A172 (cell line): ENCODE measurements at places on chromosomes 7 and 10. TPM values are rescaled to one million over a fixed set of nuclear protein-coding genes. Genes with fewer than 3 reads are reported as not detected.

GRCh38 chr10:34780818-34781380 lies 34.2 kb downstream of the PARD3 start:
- peak; percentile 66 for DNase-seq

DNA sequence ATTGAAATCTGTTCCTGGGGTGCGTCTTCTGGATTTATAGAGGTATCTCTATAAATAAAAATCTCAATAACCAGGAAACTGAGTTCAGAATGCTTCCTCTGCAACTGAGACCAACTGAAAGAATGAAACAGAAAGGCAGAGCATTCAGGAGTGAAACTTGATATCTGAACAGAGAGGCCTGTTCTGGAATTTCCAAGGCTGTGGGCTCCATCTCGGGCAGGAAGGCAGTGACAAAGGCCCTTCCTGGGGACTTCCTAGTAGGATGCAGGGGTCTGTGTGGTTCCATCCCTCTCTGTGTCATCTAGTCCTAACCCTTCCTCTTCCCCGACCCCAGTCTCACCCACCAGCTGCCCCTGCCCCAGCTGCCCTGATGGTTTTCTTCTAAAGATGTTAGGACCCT lies 52.0 kb downstream of the JCAD start:
- DNase-seq, result no peak

ZNF92 gene
- total RNA-seq, result 14.5 and 20.7 TPM in 2 replicates

DNA sequence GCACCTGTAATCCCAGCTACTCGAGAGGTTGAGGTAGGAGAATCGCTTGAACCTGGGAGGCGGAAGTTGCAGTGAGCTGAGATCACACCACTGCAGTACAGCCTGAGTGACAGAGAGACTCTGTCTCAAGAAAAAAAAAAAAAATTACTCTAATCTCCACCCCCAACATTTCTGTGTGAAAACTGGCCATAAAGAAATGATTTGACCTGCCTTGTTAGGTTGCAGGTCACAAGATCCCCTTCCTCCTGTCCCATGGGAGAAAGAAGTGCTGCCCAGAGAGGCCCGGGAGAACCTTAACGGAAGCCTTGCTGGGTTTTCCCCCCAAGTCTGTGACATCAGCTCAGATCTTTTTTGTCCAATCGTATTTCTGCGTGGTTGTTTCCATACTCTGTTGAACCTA lies 8.7 kb upstream of the CALHM1 start:
- no peak for DNase-seq

DNA sequence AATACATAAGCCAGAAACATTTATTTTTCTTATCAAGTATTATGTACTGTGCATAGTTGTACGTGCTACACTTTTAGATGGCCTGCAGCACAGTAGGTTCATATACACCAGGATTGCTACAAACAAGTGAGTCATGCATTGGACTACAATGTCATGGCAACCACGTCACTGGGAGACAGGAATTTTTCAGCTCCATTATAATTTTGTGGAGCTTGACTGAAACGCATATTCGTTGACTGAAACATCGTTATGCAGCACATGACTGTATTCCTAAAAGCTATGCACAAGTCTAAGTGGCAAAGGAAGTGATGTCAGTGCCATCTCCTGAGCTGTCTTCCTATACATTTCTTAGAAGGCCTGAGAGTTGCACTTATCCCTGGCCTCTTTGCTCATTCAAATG lies 871.8 kb downstream of the IPMK start:
- DNase-seq, result peak; percentile 26

GRCh38 chr7:97623333-97623732 lies 108.6 kb upstream of the TAC1 start:
- DNase-seq, result no peak

GRCh38 chr10:71474702-71475242 lies 78.1 kb downstream of the CDH23 start:
- no peak for DNase-seq

RNF148 gene
- not detected in 2 replicates for total RNA-seq

ZP3 gene
- 3.9 and 12.1 TPM in 2 replicates for total RNA-seq

DNA sequence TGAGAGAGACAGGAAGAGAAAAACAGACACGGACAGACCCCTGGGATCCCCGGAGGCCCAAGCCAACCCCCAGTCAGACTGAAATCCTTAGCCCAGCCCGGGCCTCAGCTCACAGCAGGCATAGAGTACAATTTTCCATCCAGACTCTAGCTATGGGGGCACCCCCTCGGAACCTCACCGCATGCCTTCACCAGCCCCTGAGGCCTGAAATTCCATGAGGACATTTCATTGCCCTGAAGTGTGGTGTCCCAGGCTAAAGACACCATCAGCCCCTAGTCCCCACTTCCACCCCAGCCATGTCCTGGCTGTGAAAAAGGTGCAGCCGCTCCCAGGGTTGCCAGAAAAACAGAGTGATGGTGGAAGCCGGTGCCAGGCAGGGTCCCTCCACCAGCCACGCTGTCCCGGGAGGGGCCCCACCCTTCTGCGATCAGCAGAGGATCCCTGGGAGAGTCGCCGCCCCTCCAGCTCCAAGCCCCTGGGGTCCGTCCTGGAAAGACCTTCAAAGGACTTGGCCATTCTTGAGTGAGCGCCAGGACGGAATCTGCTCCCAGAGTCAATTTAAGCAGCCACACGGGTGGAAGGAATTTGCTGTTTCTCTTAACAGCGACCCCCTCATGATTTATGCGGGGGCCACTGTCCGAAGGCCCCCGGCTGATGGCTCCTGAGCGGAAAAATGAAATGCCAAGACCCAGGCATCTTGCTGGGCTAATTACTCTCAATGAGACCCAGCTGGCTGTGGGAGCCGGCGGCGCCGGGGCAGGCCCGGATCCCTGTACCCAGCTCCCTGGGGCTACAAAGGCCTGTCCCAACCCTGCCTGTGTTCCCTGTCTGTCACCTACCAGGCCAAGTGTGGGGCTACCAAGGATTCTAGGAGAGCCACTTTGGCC lies 23.2 kb downstream of the MYL10 start:
- no peak for DNase-seq

DNA sequence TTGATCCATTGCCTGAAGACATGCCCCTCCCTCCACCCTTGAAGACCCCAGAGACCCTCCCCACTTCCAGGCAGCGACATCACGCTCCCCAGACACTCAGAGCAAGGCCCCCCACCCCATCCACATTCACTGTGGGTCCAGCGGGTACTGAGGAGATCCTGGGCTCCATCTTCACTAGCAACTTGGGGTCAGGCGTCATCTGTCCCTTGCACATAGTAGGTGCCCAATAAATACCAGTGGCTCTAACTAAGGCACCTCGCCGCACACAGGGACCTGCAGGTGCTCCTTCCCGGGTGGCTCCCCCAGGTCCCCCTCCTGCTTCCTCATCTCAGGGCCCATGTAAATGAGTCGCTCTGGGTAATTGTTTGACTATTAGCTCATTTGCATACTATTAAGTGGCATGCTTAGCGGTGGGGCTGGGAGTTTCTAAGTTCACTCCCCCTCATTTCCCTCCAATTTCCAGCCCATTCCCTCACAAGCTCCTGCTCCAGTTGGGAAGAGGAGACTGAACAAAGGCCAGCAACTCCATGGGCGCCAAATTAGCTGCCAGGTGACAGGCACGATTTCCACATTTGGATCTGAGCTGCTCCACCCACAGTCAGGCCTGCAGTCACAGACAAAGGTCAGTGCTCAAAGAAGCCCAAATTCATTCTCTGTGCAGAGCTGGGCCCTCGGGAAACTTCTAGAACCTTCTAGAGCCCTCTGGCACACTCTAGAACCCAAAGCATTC lies 29.7 kb downstream of the EBF3 start:
- no peak for DNase-seq

DNA sequence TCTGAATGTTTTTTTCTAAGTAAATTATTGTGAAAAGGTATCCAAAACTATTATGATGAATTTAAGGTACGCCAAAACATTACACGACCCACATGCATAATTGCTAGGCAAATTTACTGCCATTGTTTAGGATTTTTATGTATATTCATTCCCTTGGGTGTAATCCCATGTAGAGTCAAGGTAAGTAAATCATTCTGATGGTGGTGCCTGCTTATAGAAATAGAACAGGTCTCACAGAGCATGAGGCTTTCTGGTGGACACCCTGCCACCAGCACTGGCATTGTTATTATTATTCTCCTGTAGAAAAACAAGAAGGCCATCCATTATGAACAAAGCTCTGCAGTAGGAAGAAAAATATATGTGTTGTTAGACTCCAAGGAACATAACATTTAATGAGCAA lies 111.7 kb upstream of the ZNF804B start:
- DNase-seq, result no peak

OR2A5 gene
- not detected in 2 replicates for total RNA-seq

GRID2IP gene
- total RNA-seq, result 0.03 and 0.22 TPM in 2 replicates

SLC39A12 gene
- not detected in 2 replicates for total RNA-seq

LHFPL3 gene
- not detected in 2 replicates for total RNA-seq

DNA sequence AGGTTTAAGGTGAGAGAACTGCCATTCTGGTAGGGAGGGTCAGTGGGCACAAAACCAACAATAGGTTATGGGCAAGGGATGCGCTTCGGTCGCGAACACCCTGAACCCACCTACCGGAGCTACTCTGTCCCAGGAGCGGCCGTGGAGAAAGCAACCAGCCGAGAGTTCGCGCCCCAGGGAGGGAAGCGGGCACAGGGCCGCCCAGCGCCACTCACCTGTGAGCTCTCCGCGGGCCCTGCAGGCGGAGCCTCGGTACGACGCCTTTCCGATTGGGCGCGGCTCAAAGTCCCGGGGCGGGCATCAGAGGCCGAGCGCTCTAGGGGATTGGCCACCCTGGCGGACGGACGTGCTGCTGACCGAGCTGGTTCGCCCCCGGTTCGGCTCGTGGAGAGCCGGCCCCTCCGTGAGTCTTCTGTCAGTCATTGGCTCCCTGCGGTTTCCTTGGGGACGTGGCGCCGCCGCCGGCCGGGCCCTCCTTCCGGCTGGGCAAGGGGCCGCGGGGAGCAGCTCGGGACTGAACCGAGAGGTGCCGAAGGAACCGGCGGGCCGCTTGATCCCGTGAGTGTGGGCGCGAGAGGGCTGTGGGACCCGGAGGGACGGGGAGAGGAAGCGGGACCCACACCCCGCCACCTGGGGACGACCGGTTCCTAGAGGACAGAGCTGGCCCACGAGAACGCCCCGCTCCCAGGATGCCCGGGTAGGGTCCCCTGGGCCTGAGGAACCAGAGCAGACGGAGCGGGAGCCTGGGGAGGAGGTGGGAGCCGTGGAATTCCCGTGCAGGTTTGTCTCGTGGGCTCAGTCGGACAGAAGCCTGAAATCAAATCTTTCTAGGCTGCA lies at the start of gene ENTPD7:
Gene ENTPD7, plus strand, starts transcription at position 479 of the 837 bp plus-strand sequence. CDS start 448 bp downstream, outside the sequence.
- peak; percentile 93 for DNase-seq

DNA sequence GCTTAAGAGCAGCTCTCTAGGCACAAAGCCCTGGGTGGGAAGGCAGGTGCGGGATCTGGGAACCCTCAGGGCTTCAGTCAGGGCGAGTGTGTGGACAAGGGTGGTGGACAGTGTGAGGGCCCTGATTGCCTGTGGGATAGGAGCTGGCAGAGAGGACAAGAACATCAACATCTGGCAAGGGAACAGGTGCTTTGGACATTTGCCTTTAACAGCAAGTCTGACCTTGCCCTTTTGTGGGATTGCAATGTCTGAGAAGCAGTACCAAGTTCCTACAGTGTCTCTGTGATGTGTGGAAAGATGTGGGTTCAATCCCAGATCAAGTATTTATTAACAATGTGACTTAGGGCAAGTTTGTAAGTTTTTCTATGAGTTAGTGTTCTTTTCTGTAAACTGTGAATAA lies 46.7 kb downstream of the TFAM start:
- DNase-seq, result no peak

GRCh38 chr7:51918581-51918980 lies 602.0 kb upstream of the COBL start:
- DNase-seq, result no peak

GRCh38 chr7:29587195-29587808 lies 23.7 kb downstream of the PRR15 start:
- DNase-seq, result no peak

DNA sequence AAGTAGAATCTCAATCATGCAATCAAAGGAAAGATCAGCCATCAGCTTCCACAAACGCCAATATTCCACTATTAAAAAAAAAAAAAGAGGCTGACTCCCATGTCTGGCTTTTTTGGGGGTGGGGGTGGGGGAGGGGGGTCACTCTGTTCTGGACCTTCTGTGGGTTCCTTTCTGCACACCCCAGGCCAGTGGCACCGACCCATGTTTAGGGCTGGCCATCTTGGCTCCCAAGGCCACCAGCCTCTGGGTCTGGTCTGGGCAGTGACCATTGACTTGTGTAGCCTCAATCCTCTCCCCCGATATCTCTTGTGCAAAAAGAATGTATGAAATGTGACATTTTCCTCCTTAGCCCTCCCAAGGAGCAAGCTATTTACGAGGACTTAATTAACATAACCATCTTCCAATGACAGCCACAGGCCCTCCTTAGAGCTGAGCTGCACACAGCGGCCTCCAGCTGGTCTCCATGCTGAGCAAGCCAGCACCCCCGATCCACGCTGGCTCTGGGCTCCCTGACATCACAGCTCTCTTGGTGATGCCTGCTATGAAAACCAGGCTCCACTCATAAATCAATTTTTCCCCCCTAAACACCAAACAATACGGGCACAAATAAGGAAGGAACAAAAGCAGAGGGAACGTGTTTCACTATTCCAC lies 100.1 kb downstream of the ZRANB1 start:
- no peak for DNase-seq

- DNase-seq, result peak; percentile 38
Observed at GRCh38 chr7:42128703-42129102, 108.3 kb downstream of the GLI3 start.

GRCh38 chr10:11682267-11682683 lies 59.9 kb upstream of the ECHDC3 start:
- DNase-seq, result no peak

VGF gene
- 1.0 and 1.3 TPM in 2 replicates for total RNA-seq

ANXA11 gene
- total RNA-seq, result 110 and 120 TPM in 2 replicates

SUMF2 gene
- total RNA-seq, result 112 and 128 TPM in 2 replicates

CRHR2 gene
- not detected in 2 replicates for total RNA-seq

GRCh38 chr10:7519351-7519750 lies 108.5 kb upstream of the SFMBT2 start:
- no peak for DNase-seq

OPN1SW gene
- total RNA-seq, result not detected in 2 replicates

DNA sequence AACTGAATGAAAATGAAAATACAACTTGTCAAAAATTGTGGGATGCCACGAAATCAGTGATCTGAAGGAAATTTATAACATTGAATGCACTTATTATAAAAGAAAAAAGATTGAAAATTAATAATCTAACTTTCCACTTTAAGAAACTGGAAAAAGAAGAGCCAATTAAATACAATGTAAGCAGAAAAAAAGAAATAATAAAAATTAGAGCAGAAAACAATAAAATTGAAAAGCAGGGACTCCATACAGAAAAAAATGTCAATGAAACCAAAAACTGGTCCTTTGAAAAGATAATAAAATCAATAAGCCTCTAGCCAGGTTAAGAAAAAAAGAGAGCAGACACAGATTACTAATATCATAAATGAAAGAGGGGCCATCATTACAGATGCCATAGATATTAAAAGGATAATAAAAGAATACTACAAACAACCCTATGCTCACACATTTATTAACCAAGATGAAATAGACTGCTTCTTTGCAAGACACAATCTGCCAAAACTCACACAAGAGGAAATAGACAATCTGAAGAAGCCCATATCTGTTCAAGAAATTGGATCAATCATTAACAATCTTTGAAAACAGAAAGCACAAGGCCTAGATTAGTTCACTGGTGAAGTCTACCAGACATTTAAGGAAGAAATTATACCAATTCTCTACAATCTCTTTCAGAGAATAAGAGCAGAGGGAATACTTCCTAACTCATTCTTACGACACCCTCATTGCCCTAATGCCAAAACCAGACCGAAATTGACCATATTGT lies 233.8 kb upstream of the NEBL start:
- no peak for DNase-seq

GRCh38 chr7:101688183-101688831 lies 59.2 kb upstream of the MYL10 start:
- peak; percentile 53 for DNase-seq

- DNase-seq, result no peak
Observed at GRCh38 chr10:69888882-69889584, 87.3 kb downstream of the COL13A1 start.
